ENCODE measurements at places on chromosomes 1 and 21.

GRCh38 chr1:53546409-53547155, 87.4 kb downstream of the DMRTB1 start:
- H3K4me3 ChIP-seq: no peak overlapping the region
- H3K27me3 ChIP-seq: peaks cover 4% of the 10 kb centered on the region
- no peaks in the 10 kb centered on the region for H3K36me3 ChIP-seq
- DNase-seq: no peak
- no peak overlapping the region for H3K27ac ChIP-seq

GRCh38 chr1:82465024-82465423, 664.3 kb downstream of the ADGRL2 start:
- H3K27ac ChIP-seq: no peak overlapping the region
- no peaks in the 10 kb centered on the region for H3K4me1 ChIP-seq
- no peaks in the 10 kb centered on the region for H3K36me3 ChIP-seq

DNA sequence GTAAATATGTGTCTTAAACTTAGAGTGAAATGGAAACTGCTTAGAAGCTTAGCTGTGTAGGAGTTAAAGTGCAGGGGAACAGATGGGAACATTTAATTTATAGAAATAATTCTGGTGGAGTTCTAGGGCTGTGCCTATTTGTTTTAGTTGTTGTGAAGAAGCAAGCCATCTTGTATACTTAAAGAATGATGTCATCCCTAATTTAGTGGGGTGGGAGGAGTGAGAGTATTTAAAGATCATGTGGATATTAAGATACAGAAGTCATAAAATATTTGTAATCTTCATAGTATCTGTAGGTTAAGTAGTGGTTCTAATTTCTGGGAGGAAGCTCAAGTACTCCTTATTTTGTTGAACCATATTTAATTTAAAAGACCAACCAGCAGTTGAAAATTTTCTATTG, 41.5 kb downstream of the BACH1 start:
- no peaks in the 10 kb centered on the region for H3K27me3 ChIP-seq
- no peaks in the 10 kb centered on the region for H3K4me1 ChIP-seq
- DNase-seq: no peak
- H3K36me3 ChIP-seq: peaks cover 47% of the 10 kb centered on the region

- H3K36me3 ChIP-seq: no peaks in the 10 kb centered on the region
- peaks cover 33% of the 10 kb centered on the region for H3K27me3 ChIP-seq
- H3K27ac ChIP-seq: no peak overlapping the region
- no peak for DNase-seq
- no peak overlapping the region for H3K4me3 ChIP-seq
- no peaks in the 10 kb centered on the region for H3K4me1 ChIP-seq
These were observed 103.2 kb upstream of the DYNLT5 start for GRCh38 chr1:66648901-66649595.

GRCh38 chr1:180603850-180604226, 28.0 kb upstream of the XPR1 start:
- no peak overlapping the region for H3K27ac ChIP-seq
- DNase-seq: no peak
- no peaks in the 10 kb centered on the region for H3K27me3 ChIP-seq
- H3K4me1 ChIP-seq: no peaks in the 10 kb centered on the region

DNA sequence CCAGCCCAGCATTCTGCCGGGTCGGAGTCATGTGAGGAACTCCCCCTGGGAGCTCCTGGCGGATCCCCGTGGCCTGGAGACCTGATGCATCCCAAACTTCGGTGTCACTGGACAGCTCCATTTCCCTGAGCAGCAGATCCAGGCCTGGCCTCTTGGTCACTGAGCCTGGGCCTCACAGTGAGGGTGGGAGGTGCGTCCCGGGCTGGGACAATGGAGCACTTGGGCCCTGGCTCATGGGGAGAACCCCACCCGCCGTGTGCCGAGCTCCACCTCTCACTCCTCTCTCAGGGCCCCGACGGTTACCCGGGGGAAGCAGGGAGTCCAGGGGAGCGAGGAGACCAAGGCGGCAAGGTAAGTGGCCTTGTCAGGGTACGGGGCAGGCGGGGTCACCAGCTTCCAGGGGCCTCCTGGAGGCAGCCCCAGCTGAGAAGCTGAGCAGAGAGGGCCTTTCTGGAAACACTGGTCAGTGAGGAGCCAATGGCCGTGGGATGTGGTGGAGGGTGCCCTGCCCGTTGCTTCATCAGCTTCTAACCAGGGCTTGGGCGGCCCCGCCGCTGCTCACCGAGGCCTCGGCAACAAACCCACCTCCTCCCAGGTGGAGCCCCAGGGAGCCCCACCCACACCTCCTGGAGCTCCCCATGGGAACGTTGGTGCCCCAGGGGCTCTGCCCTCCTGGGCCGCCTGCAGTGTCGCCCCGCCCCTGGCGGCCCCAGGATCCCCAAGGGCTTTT, 19.8 kb downstream of the COL6A2 start:
- no peak for DNase-seq
- H3K27ac ChIP-seq: no peak overlapping the region
- H3K4me3 ChIP-seq: no peak overlapping the region
- H3K36me3 ChIP-seq: no peaks in the 10 kb centered on the region

DNA sequence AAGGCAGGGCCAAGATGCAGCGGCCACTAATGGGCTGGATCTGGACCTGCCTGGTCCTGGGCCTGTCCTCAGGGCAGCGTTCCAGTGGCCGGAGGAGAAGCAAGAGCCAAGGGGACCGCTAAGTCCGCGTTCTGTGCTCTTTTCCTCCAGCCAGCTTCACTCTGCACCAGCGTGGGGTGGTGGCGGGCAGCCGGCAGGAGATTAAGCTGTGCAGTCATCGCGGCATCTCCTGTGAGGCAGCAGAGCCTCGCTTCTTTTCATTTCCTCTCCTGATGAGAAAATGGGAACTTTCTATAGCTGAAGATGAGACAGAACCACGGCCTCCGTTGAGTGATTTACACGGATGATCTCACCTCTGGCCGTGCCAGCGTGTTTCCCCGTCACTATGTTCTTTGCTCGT, 43.4 kb downstream of the AJAP1 start:
- H3K4me3 ChIP-seq: no peak overlapping the region
- H3K27ac ChIP-seq: no peak overlapping the region
- no peaks in the 10 kb centered on the region for H3K27me3 ChIP-seq
- H3K4me1 ChIP-seq: no peaks in the 10 kb centered on the region
- no peaks in the 10 kb centered on the region for H3K36me3 ChIP-seq

DNA sequence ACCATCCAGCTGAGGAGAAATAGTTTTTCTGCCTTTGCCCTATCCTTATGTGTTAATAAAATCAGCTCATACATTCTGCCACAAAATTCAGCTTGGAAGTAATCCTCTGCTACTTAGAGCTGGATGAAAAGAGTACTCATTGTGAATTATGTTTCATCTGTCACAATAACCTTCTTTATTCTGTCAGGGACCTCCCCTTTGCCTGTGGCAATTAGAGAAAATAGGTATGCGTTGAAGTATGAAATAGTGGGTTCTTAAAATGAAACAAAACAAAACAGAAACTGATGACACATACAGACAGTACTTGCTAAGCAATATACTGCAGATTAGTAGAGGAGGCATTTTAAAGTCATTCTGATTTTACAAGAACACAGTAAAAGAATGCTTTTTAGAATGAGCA, 578.5 kb downstream of the USP25 start:
- peak overlapping the region; percentile 74 for H3K27ac ChIP-seq
- DNase-seq: no peak
- H3K4me1 ChIP-seq: peaks cover 38% of the 10 kb centered on the region
- no peak overlapping the region for H3K4me3 ChIP-seq

DNA sequence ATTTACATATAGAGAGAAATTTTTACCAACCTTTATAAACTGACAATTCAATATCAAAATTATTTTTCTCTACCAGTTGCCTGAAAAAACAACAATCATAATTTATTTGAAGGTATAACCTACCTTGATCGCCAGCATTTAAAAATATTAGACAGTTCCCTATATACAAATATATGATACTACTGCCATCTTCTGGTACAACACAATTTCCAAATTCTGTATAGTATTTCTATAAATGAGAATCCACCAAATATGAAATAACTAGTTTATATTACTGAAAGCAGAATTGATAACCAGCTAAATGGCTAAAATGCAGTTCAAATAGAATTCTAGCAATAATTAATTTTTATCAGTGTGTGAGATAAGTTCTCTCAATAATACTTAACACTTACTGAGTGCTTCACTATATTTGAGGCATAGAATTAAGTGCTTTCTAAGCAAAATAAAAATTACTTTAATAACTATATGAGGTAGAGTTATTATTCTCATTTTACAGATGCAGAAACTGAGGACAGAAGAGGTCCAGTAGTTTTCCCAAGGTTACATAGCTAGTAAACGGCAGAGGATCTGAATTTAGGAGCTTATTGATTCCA, 75.6 kb downstream of the PIGK start:
- H3K36me3 ChIP-seq: no peaks in the 10 kb centered on the region
- DNase-seq: no peak
- H3K27ac ChIP-seq: no peak overlapping the region
- H3K4me3 ChIP-seq: no peak overlapping the region
- H3K27me3 ChIP-seq: no peaks in the 10 kb centered on the region
- no peaks in the 10 kb centered on the region for H3K4me1 ChIP-seq

GRCh38 chr1:14876747-14877146, 276.8 kb upstream of the TMEM51 start:
- H3K27me3 ChIP-seq: no peaks in the 10 kb centered on the region
- peaks cover 2% of the 10 kb centered on the region for H3K4me1 ChIP-seq
- no peaks in the 10 kb centered on the region for H3K36me3 ChIP-seq

DNA sequence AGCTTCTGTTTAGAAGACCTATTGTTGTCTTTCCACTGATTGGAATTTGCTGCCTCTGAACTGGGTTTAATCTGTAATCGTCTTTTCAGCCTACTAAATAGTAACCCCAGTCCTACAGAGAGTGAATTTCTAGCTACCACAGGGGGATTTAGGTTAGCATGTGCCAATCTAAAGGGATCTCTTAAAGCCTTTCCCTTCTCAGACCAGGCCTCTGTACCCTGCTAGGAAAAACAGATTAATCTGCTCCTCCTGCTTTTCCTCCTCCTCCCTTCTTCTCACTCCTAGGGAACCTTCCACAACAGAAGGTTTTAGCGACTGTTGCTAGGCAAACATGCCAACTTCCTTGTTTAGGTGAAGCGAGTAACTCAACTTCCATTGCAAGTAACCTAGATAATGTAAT, 1.3 kb upstream of the RC3H1 start:
- H3K27ac ChIP-seq: no peak overlapping the region
- no peak overlapping the region for H3K4me3 ChIP-seq
- H3K27me3 ChIP-seq: no peaks in the 10 kb centered on the region
- no peak for DNase-seq
- H3K4me1 ChIP-seq: peaks cover 40% of the 10 kb centered on the region

DNA sequence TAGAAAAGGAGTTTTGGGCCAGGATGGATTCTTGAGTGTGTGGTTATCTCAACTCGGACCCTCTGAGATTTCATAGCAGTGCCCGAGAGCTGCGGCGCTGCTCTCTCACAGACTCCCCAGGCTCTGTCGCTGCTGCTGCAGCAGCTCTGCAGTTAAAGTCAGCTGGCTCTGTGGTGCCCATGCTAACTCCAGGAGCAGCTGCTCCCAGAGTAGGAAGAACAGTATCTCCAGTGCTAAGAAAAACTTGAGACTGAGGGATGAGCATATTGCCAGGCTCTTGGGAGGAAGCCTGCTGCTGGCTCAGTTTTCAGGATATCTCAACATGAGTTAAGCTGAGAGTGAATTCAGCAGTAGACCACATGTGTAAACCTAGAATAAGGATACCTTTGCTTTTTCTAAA, 4.5 kb downstream of the LCE2D start:
- no peaks in the 10 kb centered on the region for H3K36me3 ChIP-seq
- H3K27ac ChIP-seq: no peak overlapping the region
- peaks cover 5% of the 10 kb centered on the region for H3K27me3 ChIP-seq
- no peaks in the 10 kb centered on the region for H3K4me1 ChIP-seq
- no peak for DNase-seq
- no peak overlapping the region for H3K4me3 ChIP-seq

DNA sequence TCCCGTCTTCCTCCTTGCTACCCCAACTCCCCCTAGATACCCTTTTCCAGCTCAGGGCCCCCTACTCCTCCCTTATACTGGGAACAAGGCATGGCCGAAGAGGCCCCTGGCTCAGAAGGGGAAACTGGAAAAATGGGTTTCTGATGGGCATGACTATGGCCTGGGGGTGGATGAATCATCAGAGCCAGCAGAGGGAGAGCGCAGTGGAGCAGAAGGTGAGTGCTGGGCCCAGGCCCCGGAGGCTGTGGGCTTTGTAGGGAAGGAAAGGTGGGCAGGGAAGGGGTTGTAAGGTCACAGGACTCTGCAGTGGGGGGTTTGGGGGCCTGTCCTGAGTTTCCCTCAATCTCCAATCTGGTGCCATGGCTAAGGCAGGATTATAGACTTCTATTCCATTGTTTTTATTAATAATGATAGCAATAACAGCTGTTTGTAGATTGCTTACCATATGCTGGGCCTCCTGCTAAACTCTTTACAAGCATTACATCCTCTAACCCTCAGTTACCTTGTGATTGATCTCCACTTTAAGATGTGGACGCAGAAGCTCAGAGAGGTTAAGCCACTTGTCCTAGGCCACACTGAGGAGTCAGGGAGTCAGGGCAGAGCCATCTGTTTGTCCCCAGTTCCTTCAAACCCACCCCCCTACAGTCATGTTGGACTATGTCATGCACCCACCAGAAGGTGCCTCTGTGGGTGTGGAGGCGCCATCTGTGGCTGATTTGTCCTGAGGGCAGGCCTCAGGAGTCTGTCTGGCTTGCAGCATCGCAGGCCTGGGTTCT, 36.2 kb upstream of the ZNF362 start:
- no peak overlapping the region for H3K4me3 ChIP-seq
- H3K36me3 ChIP-seq: no peaks in the 10 kb centered on the region
- H3K27ac ChIP-seq: no peak overlapping the region

- no peaks in the 10 kb centered on the region for H3K36me3 ChIP-seq
- no peak overlapping the region for H3K27ac ChIP-seq
- DNase-seq: peak; percentile 41
- peaks cover 69% of the 10 kb centered on the region for H3K27me3 ChIP-seq
These were observed 699 bp upstream of the NES start for GRCh38 chr1:156677616-156678596.

GRCh38 chr1:12143631-12144155, 23.1 kb upstream of the TNFRSF1B start:
- H3K4me1 ChIP-seq: no peaks in the 10 kb centered on the region
- no peak overlapping the region for H3K4me3 ChIP-seq
- no peaks in the 10 kb centered on the region for H3K27me3 ChIP-seq
- no peak overlapping the region for H3K27ac ChIP-seq
- no peak for DNase-seq

DNA sequence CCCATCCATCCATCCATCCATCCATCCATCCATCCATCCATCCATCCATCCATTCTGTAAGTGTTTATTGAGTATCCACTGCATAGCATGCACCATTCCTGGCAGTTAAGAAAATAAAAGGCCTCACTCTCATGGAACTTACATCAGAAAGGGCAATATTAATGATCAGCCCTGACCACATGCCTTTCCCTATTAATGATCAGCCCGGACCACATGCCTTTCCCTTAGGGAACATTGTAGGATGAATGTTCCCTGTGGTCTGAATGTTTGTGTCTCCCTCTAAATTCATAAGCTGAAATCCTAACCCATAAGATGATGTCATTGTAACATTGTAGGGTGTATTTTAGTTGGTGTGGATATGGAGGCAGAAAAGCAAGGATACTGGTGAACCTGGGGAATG, 365.8 kb downstream of the KIF26B start:
- H3K27me3 ChIP-seq: no peaks in the 10 kb centered on the region
- H3K4me1 ChIP-seq: no peaks in the 10 kb centered on the region
- no peak for DNase-seq
- no peaks in the 10 kb centered on the region for H3K36me3 ChIP-seq
